ENCODE measurements at places on chromosomes 7 and 10.
A peak's percentile ranks its signal among the peaks of the same experiment; 100 is the strongest.

GRCh38 chr10:85602306-85602705, 764.3 kb downstream of the GRID1 start:
- no peak for DNase-seq

DNA sequence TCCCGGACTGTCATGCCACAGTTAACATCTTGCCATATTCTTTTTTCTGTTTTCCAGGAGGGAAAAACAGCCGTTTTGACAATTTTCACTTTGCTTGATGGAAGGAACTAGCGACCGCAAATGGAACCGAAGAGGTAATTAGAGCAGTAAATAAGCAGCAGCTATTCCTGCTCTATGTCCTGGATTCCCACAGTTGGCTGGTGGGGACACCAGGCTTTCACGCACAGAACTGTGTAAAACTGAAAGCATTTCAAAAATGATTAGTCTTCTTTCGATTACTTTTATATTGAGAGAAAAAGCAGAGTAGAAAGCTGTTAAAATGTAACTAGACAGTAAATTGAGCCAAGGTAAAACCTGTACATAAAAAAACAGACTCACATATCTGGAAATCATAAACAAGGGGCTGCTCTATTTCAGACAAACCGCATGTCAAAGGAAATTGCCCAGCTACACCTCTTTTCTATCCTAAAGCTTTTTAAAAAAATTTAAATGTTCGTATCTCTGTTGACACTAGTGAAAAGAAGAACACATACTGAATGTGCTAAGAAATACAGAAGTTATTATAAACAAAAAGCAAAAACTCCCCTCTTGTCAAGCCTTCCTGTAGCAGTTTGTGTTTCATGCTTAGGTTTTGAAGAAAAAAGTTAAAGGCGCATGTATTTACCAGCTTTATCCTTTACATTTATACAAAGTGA, 93.4 kb downstream of the RNF216 start:
- DNase-seq, result no peak

DNA sequence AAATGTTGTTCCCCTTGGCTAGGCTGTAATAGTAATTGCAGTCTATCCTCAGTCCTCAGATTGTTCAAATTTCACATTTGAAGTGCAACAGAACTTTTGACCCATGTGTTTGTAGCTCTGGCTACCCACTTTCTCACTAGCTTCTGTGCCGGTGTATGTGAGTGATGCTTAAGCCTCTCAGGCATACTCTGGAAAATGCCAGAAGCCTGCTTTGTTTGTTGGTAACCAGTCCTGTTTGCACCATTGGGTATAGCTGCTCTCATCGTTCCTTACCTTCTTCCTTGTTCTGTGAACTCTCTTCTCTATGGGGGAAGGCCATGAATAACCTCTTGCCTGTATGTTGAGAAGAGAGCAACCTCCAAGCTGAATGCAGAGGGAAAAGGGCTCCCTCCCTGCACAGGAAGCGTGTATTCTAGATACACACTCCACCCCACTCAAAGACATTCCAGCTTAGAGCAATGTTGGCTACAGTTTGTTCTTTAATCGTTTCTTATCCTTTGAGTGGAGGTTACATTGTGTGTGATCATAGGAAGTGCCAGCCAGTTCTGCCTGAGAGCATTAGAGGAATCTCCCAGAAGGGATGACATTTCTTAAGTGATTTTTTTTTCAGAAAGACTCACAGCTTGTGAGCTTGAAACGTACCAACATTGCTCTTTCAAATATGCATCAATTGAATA, 40.5 kb downstream of the C1QL3 start:
- DNase-seq, result no peak

DNA sequence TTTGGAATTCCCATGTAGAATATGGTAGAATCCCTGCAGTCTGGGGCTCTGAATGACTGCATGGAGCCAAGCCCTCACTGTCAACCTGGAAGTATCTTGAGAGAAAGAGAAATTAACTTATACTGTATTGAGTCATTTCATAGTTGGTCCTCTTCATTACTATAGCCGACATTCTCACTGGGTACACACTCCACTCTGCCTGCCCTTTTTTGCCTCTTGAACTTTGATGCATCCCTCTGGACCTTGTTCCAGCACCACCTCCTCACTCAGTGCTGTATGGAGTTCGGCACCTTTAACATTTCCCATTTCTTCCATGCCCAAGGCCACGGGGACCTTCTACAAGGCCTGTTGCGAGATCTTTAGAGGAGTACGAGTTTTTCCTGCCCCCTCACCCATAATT, 4.6 kb upstream of the ARHGAP22 start:
- no peak for DNase-seq

DNA sequence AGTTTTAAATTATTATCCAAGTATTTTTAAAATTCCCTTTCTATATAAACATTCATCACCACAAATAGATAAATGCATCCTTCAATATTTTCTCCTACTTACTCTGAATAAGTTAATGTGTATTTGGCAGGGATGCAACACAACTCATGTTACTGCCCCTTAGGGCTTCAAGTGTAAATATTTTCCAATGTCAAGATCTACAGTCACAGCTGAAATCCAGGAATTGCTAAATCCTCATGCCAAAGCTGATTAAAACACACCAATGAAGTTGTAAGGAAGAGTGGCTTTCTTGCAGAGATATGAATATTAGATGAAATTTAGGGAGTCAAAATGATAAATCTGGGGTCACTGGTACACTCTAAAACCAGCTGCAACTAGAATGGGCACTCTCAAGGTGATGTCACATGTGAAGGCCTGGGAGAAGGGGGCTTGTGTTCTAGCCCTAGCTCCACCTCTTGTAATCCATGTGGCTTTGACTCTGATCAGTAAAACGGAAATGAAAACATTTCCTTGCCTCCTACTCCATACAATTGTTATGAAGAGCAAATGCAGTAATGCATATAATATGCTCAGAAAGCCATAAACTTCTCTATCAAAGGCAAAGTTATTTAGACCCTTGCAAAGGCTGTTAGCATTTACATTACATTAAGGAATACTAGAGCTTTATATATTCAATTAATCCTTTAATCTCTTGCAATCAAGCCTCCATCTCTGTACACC, 228.1 kb upstream of the NFE2L3 start:
- no peak for DNase-seq

GRCh38 chr7:46558482-46559193, 637.6 kb upstream of the IGFBP3 start:
- no peak for DNase-seq

DNA sequence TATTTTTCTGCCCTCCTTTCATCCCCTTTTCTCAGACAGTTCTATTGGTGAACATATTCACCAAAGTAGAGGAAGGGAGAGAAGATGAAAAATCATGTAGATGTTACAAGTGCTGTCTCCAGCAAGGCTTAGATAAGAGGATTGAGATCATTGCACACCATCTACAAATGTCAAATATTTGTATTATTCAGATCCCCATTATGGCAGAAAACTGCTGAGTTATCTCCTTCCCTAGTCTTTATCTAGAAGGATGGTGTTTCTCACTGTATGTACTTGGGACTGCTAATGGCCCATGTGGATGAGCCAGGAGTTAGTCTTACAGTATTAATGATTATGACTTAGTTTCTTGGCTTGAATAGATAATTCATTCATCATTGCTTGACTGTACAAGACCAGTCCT, 147.2 kb upstream of the EEPD1 start:
- DNase-seq, result no peak

DNA sequence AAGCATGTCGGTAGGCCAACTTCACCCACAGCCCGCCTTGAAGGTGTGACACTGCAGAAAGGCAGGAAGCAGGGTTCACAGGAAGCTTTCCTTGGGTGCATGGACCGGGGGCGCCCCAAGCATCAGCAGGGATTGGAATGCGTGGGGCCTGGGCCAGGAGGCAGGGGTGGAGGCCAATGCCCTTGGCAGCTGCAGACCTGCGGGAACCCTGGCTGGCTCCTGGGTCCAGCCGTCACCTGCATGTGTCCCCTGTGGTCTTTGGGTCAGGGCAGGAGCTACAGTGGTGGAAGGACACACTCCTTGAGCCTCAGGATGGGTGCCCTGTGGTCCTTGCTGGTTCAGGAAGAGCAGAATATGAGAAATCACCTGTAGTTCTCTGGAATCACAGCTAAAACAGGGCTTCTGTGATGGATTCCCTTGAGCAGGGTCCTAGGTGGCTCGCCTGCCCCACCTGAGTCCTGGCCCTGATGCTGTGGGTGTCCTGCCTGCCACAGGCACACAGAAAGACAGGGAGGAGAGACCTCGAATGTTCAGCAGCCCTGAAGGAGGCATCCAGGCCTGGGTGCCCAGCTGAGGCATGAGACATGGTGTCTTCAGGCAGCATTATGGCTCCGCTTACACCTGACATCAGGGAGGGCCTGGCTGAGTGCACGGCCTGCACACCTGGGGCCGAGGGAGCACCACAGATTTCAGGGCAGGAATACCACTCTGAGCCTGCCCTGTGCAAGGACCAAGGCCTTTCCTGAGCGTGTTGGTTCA, 15.1 kb downstream of the ANTXRL start:
- DNase-seq, result no peak

- no peak for DNase-seq
Observed at GRCh38 chr10:60870416-60870728, 73.6 kb downstream of the RHOBTB1 start.

- no peak for DNase-seq
Observed at GRCh38 chr7:51778121-51778520, 461.5 kb upstream of the COBL start.

GRCh38 chr10:72935361-72935760, 19.2 kb downstream of the PLA2G12B start:
- DNase-seq, result no peak

DNA sequence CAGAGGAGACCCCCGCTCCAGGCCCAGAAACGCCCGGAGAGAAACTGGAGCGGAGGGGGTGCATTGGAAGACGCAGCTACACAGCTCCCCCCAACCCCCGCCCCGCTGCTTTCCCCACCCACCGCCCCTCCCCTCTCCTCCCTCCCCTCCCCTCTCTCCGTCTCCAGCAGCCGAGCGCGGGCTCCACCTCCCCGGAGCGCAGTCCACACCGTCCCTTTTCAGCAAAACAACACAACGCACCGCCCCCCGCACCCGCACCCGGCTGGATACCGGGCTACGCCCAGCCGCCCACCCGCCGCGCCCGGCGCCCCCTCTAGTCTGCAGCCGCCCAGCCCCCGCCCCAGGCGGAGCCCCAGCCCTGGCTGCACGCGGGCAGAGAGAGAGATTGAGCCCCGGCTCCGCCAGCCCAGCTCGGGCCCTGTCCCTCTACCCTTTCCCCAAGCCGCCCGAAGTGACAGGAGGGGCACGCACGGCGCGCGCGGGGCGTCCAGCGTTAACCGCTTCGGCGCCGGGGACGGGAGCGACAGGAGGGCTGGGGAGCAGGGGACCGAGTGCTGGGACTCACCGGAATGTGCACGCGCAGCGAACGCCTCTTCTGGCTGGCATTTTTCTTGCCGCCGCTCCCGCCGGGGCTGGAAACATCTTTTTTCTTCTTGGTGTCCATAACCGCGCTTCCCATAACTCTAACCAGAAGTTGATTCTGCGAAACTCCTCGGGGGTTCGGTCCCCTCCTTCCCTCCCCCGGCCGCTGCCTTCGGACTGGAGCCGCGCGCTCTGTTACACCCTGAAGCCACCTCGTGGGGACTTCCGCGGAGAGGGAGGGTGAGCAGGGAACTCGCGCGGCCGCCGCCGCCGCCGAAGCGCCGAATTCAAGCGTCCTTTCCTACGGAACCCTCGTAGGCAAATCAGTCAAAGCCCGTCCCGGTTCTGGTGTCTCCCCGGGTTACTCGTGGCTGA, 695 bp downstream of the PRKAG2 start:
- peak; percentile 87 for DNase-seq

GRCh38 chr10:130254243-130254642, 118.1 kb downstream of the GLRX3 start:
- peak; percentile 37 for DNase-seq

DNA sequence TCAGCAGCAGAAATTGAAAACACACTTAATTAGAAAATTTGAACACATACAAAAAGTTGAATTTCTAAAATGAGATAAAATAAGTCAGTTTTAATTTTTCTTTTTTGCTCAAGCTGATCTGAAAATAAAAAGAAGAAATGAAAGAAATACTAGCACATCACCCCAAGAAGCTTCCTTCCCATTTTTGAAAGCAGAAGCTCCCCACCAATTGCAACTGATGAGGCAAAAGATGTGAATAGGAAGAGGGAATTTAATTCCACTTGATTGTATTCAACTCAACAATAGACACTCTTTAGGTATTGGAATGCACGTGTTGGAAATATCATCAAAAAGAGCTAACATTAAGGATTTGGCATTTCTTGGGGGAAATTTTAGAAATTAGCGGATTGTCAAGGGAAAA, 175.8 kb downstream of the TRIL start:
- no peak for DNase-seq

GRCh38 chr10:16049050-16049449, 188.7 kb upstream of the MINDY3 start:
- no peak for DNase-seq
